ENCODE measurements at places on chromosomes 6 and 20.

- DNase-seq, result no peak
Measured at GRCh38 chr6:1015825-1016224, 296.1 kb upstream of the FOXQ1 start.

- no peak for DNase-seq
Measured at GRCh38 chr20:44904377-44904776, 5.5 kb upstream of the PABPC1L start.

DNA sequence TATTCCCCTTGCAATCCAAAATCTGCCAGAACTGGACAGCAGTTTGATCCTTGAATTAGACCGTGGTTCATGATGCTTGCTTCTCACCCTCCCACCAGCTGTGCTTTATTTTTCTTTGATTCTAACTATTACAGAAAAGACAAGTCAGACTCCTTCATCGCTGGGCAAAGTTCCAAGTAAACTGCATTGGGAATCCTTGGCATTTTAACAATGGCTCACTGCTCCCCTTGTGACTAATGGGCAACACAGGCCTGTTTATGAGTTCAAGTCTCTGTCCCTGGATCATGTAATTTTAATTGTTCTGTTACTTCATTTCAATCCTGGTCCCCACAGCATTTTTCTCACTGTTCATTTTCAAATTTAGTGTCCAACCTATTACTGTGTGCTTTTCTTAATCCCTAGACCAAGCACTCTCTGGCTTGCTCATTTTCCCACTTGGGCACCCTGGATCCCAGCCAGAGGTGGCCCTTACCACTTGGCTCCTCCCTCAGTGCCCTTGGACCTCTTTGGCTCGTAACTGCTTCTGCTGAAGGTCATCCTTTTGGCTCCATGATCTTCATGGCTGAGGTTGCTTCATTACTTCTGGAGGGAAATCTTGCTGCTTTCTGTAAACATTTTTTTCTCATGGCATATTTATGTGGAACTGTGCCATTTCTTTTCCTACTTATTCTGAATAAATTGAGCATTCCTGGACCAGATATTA lies 32.8 kb downstream of the PSMB9 start:
- DNase-seq, result peak; percentile 52

DNA sequence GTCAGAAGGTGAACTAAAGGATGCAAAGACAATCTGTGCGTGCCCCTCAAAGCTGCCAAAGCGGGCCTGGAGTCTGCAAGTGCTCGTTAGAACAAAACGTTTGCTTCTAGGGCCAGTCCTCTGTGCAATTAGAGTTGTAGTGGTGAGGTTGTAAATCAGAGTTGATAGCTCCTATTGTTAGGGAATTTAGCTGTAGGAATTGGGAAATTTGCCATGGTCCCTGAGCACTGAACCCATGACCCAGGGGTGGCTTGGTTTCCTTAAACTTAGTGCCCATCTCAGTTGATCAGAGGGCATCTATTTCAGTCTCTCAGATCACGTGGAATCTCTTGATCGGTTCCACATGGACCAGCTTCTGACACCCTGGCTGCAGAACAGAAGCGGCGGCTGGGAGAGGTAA lies 18.8 kb upstream of the RPS6KA2 start:
- DNase-seq, result no peak

- DNase-seq, result no peak
Measured at GRCh38 chr6:41877051-41877680, 18.0 kb downstream of the USP49 start.

DNA sequence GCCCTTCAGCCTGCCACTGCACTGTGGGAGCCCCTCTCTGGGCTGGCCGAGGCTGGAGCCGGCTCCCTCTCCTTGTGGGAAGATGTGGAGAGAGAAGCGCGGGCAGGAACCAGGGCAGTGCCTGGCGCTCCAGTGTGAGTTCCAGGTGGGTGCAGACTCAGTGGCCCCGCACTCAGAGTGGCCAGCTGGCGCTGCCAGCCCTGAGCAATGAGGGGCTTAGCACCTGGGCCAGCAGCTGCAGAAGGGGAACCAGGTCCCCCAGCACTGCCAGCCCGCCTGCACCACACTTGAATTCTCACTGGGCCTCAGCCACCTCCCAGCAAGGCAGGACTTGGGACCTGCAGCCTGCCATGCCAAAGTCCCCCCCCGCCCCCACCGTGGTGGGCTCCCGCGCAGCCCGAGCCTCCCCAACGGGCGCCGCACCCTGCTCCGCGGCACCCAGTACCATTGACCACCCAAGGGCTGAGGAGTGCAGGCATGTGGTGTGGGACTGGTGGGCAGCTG lies 205.9 kb downstream of the CLVS2 start:
- no peak for DNase-seq

DNA sequence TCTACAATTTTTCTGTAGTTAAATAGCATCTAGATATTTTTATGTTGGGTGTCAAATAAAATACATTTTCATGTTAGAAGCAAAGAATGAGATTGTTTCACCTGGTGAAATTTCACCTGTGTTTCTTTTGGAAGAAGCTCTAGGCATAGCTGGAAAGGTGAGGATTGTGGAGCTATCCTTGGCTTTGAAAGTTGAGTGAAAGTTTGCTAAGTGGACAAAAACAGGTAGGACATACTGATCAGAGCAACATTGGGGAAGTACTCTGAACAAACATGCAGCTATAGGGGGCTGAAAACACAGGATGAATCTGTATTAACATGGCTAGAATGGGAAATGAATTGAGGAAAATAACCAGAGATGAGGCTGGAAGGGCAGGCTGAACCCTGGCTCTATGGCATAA lies 18.8 kb downstream of the CLVS2 start:
- DNase-seq, result no peak
